Left kidney (tissue), 8 donors: ENCODE measurements at places on chromosomes 11 and 22.

DNA sequence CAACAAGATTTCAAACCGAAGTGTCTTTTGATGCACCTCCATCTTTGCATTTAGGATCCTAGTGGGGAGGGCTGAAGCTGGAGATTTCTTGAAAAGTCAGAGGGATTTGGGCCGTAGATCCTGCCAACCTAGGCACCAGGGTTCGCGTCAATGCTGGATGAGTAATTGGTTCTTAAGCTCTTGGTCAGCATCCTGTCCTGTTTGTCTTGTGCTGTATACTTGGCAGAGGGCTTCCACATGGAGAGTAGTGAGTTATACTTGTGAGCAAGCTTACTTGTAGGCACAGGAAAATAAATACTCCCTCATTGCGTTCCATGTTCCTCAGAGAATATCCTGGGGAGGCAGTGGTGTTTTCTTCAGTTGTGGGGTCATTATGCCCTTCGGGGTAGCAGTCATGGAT, 12.6 kb downstream of the INSC start:
- no peak for DNase-seq

- no peak for DNase-seq
These were observed 313.1 kb downstream of the C11orf87 start for GRCh38 chr11:109735128-109735527.

DNA sequence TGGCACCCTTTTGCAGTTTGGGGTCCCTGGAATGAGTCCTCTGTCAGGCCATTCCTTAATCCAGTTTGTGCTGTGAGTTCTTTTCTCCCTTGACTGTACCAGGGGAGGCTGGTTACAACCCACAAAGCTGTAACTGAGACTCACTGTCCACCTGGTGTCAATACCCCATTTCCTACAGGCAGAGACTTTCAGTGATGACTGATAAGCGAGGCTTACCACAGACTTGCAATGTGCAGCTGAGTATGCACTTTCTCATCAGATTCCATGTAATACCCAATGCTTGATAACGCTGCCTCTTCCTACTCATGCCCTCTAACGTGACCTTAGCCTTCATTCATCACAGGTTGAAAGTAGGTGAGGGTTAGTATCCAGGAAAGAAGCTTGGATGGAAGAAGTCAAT, 120.1 kb downstream of the INSC start:
- DNase-seq: no peak

GRCh38 chr11:134004496-134005172, 47.9 kb upstream of the IGSF9B start:
- DNase-seq: peak; percentile 31

GRCh38 chr11:17012712-17013547, 1.3 kb downstream of the PLEKHA7 start:
- DNase-seq: peak; percentile 51

GRCh38 chr11:12817681-12818332, 143.6 kb downstream of the TEAD1 start:
- DNase-seq: no peak

DNA sequence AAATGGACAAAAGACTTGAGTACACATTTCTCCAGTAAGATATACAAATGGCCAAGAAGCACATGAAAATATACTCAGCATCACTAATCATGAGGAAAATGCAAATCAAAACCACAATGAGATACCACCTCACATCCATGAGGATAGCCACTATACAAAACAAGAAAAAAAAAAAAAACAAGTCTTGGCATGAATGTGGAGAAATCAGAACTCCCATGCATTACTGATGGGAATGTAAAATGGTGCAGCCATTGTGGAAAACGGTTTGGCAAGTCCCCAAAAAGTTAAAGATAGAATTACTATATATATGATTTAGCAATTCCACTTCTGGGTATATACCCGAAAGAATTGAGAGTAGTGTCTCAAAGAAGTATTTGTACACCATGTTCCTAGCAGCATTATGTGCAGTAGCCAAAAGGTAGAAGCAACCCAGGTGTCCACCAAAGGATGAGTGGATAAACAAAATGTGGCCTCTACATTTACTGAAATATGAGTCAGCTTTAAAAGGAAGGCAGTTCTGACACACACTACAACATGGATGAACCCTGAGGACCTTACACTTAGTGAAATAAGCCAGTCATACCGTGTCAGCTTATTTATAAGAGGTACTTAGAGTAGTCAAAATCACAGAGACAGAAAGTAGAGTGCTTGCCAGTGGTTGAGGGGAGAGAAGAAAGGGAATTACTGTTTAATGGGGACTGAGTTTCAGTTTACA, 146.3 kb downstream of the WNT7B start:
- no peak for DNase-seq

GRCh38 chr11:1817511-1817910, 17.3 kb upstream of the SYT8 start:
- DNase-seq: no peak

- peak; percentile 71 for DNase-seq
These were observed 823 bp downstream of the CEP57 start for GRCh38 chr11:95790933-95791708.

- DNase-seq: no peak
These were observed 828.1 kb upstream of the FAT3 start for GRCh38 chr11:91396236-91397133.

GRCh38 chr22:48744967-48745841, 1082.5 kb downstream of the BRD1 start:
- no peak for DNase-seq

DNA sequence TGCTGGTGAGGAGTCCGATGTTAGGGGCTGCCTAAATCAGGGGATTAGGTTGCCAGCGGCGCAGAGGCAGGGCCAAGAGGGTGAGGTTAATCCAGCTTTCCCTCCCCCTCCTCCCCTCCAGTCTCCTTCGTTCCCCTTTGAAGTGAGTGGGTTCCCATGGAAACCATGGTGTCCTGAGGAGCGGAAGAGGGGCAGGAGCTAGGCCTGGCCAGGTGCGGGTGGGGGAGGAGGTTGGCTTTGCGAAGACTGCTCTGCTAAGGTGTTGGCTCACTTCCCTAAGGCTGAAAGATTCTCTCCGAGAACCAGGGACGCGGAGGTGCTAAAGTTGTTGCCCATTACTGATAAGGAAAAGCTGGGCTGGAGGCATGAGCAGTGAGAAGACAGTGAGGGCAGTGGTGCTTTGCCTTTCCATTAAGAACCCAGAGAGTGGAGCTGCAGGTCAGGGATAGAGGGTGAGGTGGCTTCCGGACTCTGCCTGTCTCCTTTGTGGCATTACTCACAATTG, 124.6 kb downstream of the FEZ1 start:
- DNase-seq: no peak

- DNase-seq: no peak
These were observed 47.9 kb downstream of the ALX4 start for GRCh38 chr11:44261800-44262591.

DNA sequence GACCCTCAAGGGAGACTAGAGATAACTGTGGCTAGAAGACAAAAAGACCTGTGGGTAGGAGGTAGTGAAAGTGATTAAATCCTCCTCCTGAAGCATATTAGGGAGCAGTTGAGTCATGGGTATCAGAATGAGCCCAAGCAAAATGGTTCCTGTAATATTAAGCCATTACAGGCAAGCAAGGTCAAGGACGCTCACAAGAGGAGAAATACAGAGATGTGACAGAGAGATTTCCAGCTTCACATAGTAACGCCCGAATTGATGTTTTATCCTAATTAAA, 77.7 kb downstream of the FAM76B start:
- DNase-seq: no peak

DNA sequence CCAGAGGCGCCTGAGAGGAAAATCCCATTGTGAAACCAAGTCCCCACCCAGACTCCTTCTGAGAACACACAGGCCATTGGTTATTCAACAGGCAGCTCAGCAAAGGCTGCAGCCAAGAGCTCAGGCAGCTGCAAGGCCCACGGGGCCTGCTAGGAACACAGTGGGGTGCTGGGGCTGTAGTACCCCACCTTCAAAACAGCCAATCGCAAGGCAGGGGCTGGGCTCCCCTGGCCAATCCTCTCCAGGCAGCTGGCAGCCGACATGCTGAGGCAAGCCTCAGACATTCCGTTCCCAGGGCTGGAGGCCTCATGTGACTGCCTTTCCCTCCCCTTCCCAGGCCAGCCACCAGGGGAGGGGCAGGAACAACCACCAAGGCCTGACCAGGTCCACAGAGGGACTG, 6.6 kb downstream of the PRODH start:
- no peak for DNase-seq

DNA sequence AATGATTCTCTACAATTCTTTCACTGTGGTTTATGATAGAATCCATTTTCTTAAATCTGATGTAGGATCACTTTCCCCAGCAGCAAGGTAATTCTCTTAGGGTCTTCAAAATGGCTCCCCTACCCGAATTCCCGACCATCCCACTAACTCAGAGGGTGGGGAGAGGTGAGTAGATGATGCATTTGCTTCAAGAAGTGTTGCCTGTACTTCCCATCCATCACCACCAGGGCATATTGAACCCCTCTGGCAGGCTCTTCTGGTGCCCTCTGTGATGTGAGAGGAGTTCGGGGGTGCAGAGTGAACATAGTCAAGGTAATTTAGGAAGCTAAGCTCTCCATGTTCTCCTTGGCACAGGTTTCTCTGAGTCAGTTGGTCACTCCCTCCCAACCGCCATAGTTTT, 52.3 kb downstream of the ZNRF3 start:
- no peak for DNase-seq

- no peak for DNase-seq
These were observed 28.3 kb downstream of the LMO2 start for GRCh38 chr11:33863418-33864172.

GRCh38 chr11:114130629-114131277, 71.2 kb downstream of the ZBTB16 start:
- DNase-seq: no peak

DNA sequence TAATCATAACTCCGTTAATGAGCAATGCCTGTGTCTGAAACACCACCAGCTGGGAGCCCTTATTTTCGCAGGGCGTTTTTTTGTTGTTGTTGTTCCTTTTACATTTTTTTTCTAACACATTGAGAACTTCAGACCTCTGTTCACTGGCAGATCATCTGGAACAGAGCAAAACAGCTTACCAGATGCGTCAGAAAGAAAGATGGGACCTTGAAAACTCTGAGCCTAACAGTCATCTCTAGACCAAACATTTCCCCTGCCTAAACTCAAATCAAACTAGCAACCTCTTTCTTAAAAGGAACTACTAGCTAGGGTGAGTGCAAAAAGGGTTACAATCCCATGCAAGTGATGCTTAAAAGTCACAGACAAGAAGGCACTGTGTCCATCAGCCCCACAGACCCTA, 93.2 kb downstream of the PLEKHA7 start:
- no peak for DNase-seq

DNA sequence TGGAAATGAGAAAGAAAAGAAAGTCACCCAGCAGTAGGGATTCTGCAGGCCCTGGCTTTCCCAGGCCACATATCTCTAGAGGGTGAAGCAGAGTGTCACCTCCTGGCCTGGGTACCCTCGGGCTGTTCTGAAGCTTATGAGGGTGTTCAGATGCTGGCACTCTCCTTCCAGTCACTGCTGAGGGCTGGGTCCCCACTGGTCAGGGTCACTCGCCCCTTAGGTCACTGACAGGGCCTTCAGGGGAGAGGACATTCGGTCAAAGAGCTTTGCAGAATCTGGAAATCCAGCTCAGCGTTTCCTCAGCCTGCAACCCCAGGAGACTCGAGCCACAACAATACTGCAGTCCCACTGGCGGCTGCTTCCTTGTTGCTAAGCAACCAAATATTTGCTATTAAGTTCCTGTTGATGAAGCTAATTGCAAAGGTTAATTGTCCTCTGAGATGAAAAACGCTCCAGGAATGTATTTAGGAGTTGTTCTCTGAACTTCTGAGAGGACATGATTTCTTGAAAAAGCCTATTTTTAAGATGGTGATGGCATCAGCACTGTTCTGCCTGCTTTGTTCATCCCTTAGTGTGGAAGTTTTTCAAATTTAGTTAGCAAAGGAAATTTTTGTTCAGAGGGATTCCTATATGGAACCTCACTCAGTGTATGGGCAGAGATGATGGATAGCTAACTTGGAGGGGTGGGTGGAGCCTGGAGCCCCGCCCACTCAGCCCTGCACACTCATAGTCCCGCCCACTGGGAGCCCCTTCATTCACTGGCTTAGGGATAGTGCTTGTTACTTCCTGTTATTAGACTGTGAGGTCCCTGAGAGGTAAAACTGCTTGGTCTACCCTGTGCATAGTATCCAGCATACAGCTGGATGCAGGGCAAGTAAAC, 109.2 kb downstream of the CSNK2A3 start:
- peak; percentile 64 for DNase-seq

- DNase-seq: no peak
These were observed 13.6 kb upstream of the CDC42EP1 start for GRCh38 chr22:37546437-37547250.

DNA sequence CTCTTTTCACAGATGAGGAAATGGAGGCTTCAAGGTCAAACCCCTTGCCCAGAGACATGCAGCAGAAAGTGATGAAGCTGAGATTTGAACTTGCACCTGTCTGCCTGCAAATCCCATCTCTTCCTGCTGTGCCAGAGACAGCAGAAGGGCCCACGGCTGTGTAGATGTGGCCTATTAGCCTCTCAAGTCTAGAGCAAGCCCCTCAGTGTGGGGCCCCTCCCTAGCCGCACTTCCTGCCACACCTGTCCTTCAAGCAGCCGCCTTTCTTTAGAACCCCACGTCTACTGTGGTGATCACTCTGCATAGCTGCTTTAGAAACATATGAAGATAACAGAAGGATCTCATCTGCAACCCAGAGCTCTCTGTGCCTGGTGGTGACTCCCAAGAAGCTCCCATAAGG, 41.2 kb upstream of the JAM3 start:
- no peak for DNase-seq

DNA sequence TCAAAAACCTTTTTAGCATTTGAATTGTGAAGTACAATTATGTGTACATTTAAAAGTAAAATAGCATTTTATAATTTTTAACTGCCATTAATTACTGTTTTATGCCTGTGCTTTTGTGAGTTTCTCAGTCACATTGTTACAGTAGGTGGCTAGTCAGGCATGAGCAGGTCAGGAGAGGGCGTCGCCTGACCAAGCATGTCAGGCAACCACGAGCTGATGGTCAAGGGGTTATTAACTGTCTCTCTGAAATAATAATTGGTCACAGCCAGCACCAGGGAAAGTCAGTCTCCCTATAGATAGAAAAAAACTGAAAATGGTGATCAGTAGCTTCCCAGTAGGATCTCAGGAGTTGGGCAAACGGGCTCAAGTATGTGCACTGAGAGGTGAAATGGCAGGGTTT, 19.4 kb upstream of the CCDC81 start:
- DNase-seq: no peak

GRCh38 chr11:65419460-65419771, 3.2 kb upstream of the NEAT1 start:
- no peak for DNase-seq

GRCh38 chr11:44747316-44747715, 20.6 kb downstream of the TSPAN18 start:
- no peak for DNase-seq

- DNase-seq: no peak
These were observed 1032.7 kb upstream of the TENM4 start for GRCh38 chr11:80473562-80473961.

DNA sequence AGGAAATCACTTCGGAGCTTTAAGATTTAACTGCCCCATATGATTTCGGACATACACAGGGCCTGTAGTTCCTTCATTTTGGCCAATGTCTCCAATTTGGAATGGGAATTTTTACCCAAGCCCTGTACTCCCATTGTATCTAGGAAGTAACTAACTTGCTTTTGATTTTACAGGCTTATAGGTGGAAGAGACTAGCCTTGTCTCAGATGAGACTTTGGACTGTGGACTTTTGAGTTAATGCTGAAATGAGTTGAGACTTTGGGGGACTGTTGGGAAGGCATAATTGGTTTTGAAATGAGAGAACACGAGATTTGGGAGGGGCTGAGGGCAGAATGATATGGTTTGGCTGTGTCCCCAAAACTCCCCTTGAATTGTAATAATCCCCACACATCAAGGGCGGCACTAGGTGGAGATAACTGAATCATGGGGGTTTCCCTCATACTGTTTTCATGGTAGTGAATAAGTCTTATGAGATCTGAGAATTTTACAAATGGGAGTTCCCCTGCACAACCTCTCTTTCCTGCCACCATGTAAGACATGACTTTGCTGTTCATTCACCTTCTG, 130.5 kb downstream of the LARGE1 start:
- no peak for DNase-seq
